ENCODE measurements at places on chromosomes 12 and 14. TPM values are rescaled to one million over a fixed set of nuclear protein-coding genes. Genes with fewer than 3 reads are reported as not detected.

DNA sequence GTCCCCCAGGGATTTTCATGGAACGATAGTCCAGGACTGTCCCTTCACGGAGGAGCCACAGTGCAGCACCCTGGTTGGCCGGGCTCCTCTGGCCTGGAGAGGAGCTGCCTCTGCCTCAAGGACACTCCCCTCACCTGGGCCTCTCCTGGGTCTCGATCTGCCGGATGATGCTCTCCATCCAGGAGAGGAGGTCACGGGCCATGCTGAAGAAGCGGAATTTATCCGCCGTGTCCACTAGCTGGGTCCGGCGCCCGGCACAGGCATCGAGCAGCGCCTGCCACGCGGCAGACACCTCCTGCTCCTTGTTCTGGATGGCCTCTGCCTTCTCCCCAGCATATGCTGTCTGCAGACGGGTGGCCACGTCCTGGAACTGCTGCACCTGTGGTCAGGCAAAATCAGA lies 66.5 kb downstream of the PLEKHG3 start:
- no peak for DNase-seq

DNA sequence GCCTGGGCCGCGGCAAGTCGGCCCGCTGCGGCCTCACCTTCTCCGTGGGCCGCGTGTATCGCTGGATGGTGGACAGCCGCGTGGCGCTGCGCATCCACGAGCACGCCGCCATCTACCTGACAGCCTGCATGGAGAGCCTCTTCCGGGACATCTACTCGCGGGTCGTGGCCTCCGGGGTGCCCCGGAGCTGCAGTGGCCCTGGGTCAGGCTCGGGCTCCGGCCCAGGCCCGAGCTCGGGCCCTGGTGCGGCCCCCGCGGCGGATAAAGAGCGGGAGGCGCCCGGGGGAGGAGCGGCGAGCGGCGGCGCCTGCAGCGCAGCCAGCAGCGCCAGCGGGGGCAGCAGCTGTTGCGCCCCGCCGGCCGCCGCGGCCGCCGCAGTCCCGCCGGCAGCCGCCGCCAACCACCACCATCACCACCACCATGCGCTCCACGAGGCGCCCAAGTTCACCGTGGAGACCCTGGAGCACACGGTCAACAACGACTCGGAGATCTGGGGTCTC lies 226.2 kb upstream of the CRY1 start:
- no peak for DNase-seq

DNA sequence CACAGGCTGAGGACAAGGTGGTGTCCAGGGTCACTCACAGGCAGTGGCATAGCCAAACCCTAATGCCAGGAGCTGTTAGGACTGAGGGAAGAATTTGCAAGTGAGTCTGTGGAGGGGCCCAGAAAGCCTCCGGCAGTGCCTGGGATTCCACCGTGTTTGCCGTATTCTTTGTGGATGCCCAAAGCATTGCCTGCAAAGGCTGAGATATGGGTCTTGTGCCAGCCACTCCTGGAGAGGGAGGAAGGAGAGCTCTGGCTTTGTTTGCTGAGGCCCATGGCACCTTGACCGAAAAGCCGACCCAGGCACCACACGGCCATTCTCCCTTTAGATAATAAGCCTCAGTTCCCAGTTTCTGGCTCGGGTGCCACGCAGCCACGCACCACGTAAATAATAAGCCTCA lies 35.8 kb upstream of the GALNT9 start:
- DNase-seq, result no peak

GRCh38 chr12:97275728-97276590 lies 186.6 kb upstream of the RMST start:
- no peak for DNase-seq

- no peak for DNase-seq
Observed at GRCh38 chr14:51912112-51912786, 51.8 kb downstream of the GNG2 start.

DNA sequence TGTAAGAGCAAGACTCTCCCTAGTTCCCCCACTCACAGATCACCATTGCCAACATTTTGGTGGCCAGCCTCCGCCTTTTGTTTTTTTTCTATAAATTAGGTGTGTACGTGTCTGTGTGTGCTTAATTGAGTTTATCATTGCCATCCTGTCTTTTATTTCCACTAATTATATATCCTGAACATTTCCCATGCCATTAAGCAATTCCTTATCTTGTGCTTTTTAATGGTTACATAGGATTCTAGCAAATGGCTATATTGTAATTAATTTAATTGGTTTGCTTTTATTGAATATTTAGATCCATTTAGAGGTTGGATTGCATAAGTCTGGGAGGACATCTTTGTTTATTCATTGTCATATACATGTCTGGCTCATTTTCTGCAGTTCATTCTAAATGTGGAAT lies 107.3 kb upstream of the RTL1 start:
- no peak for DNase-seq

GRCh38 chr12:116066381-116067230 lies 210.9 kb downstream of the MED13L start:
- no peak for DNase-seq

RTRAF gene
- total RNA-seq, result 196 TPM

HOTAIR gene
- not detected for total RNA-seq

RPS6KL1 gene
- total RNA-seq, result 16.3 TPM

GPR135 gene
- total RNA-seq, result 1.3 TPM
